B cell (primary cell): ENCODE measurements at places on chromosomes 4 and X. TPM values are rescaled to one million over a fixed set of nuclear protein-coding genes. Genes with fewer than 3 reads are reported as not detected.

DNA sequence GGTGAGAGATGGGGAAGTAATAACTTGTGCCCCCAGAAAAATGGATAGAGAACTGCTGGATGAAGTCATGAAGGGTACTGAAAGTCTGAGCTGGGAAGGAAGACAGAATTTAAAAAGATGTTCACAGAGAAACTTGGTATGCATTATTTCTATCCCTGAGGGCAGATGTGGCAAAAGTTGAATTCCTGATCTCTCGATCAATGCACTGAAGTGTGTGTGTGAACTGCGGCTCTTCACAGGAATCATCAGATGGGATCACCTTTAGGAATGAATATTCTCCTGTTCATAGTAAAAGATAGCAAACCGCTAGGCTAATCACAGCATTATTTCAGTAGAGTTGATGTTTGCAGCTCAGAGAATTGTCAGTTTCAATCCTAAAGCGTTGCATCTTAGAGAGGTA lies 86.4 kb downstream of the ELOVL6 start:
- H3K27ac ChIP-seq: no peak overlapping the region
- no peak for DNase-seq

Gene PASD1
- not detected in 2 replicates for polyA plus RNA-seq

Gene CT45A10
- polyA plus RNA-seq: not detected in 2 replicates

Gene CD38
- polyA plus RNA-seq: 12.9 and 22.2 TPM in 2 replicates

DNA sequence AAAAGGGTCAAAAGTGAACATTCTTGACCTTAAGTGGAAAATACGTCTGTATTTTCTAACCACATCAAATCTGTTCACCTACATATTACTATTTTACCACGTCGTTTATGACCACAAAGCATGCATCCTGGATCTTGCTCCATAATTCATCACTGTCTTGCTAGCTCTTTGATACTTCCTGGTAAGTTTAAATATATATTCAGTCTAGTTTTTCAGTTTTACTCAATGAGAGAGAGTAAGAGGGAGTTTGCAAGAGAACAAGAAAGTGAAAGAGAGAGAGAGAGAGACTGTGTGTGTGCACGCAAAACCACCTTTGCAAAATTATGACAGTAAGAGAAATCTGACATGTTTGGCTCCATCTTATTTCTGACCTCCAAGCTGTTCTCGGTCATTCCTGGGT lies 173.7 kb upstream of the GALNTL6 start:
- peak overlapping the region; percentile 30 for H3K4me3 ChIP-seq
- H3K27ac ChIP-seq: no peak overlapping the region
- DNase-seq: no peak
- no peaks in the 10 kb centered on the region for H3K27me3 ChIP-seq
- no peaks in the 10 kb centered on the region for H3K36me3 ChIP-seq

GRCh38 chr4:77209936-77210335 lies 52.9 kb downstream of the CCNG2 start:
- H3K27me3 ChIP-seq: no peaks in the 10 kb centered on the region
- H3K36me3 ChIP-seq: no peaks in the 10 kb centered on the region
- no peak overlapping the region for H3K27ac ChIP-seq
- no peak overlapping the region for H3K4me3 ChIP-seq
- DNase-seq: no peak

Gene NEIL3
- polyA plus RNA-seq: not detected in 2 replicates

- H3K36me3 ChIP-seq: no peaks in the 10 kb centered on the region
- H3K4me1 ChIP-seq: peaks cover 56% of the 10 kb centered on the region
- H3K27ac ChIP-seq: peak overlapping the region; percentile 83
- H3K4me3 ChIP-seq: no peak overlapping the region
Measured at GRCh38 chrX:71622576-71623450, 4.5 kb upstream of the CXCR3 start.

Gene ERCC6L
- 0.61 and 0.89 TPM in 2 replicates for polyA plus RNA-seq

Gene ITGB1BP2
- polyA plus RNA-seq: 1.9 and 2.2 TPM in 2 replicates

Gene CYBB
- polyA plus RNA-seq: 72.1 and 77.4 TPM in 2 replicates

Gene DOK7
- polyA plus RNA-seq: 14.2 and 24.8 TPM in 2 replicates

DNA sequence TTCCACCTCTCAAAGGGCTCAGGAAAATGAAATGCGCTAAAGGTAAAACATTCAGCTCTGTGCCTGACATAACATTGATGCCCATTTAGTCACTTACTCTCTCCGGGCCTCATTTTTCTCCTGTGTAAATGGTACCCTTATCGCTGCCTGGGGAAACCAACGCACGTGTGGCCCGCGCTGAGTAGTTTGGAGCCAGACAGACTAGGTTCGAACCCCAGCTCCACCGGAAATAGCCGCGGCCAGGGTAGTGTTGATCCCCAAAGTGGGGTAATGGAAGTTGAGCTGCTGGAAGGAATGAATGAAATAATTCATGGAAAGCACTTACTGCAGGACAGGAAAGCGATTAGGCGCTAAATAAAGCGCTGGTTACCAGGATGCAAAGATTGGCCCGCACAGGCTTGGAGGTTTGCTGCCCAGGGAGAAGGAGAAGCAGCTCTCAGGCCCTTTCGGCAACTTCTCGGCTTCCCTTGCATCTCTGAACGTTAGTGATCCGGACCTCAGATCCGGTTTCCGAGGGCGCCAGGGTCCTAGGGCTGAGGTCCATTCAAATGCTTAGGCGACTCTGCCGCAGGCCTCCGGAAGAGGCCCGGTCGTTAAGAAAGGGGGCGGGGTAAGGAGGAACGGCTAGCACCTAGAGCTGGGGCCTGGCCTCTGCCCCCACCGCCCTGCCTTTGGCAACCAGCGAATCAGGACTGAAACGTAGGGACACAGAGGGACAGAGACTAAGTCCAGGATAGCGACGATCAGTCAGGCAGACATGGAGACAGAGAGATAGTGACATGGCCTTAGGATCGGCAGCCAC lies 13.3 kb downstream of the NKX3-2 start:
- no peak overlapping the region for H3K27ac ChIP-seq
- no peak overlapping the region for H3K4me3 ChIP-seq
- no peaks in the 10 kb centered on the region for H3K36me3 ChIP-seq
- H3K27me3 ChIP-seq: no peaks in the 10 kb centered on the region
- DNase-seq: peak; percentile 37

Gene PPP1R2C
- polyA plus RNA-seq: 3.7 and 10.6 TPM in 2 replicates

GRCh38 chr4:123480706-123481418 lies 84.3 kb downstream of the SPRY1 start:
- no peak overlapping the region for H3K27ac ChIP-seq
- H3K27me3 ChIP-seq: no peaks in the 10 kb centered on the region
- no peak overlapping the region for H3K4me3 ChIP-seq
- DNase-seq: no peak

GRCh38 chr4:85738721-85739120 lies 263.8 kb downstream of the ARHGAP24 start:
- H3K36me3 ChIP-seq: peaks cover 11% of the 10 kb centered on the region
- no peak for DNase-seq
- no peak overlapping the region for H3K4me3 ChIP-seq
- no peak overlapping the region for H3K27ac ChIP-seq
- H3K27me3 ChIP-seq: no peaks in the 10 kb centered on the region

DNA sequence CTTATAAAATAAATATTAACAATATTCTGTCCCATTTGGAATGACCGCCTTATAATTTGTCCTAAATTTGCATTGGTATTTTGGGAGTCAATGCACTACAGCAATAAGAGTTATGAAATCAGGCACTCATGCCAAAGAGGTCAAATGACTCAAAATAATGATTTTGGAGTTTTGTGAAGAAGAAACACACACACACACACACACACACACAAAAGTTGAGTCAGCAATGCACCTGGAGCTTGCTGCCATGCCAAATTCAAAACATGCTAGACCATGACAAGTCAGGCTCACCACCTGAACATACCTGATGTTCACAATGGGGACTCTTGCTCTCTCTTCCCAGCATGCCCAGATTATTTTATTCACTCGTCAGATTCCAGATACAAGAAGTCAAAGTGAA lies 56.7 kb downstream of the PROM1 start:
- no peaks in the 10 kb centered on the region for H3K36me3 ChIP-seq
- peaks cover 2% of the 10 kb centered on the region for H3K27me3 ChIP-seq
- peaks cover 8% of the 10 kb centered on the region for H3K4me1 ChIP-seq
- DNase-seq: no peak
- H3K4me3 ChIP-seq: no peak overlapping the region
- no peak overlapping the region for H3K27ac ChIP-seq

Gene GYG2
- not detected in 2 replicates for polyA plus RNA-seq

DNA sequence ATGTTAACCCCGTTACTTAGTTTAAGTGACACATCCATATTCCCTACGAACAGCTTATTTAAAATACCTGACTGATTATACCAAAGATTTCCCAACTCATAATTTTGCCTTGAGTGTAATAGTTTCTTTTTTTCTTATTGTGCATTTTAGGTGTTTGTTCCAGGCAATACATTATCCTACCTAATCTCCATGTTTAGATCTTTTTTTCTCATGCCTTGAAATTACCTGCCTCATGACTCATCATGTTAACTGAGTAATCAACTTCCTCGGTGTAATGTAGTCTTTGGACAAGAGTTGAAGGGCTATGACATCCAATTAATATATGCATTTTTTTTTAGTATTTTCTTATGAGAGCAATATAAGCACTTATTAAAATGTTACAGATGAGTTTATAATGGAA lies 228.7 kb upstream of the ANKRD50 start:
- no peaks in the 10 kb centered on the region for H3K4me1 ChIP-seq
- DNase-seq: no peak
- no peak overlapping the region for H3K27ac ChIP-seq
- no peaks in the 10 kb centered on the region for H3K36me3 ChIP-seq
- no peak overlapping the region for H3K4me3 ChIP-seq

DNA sequence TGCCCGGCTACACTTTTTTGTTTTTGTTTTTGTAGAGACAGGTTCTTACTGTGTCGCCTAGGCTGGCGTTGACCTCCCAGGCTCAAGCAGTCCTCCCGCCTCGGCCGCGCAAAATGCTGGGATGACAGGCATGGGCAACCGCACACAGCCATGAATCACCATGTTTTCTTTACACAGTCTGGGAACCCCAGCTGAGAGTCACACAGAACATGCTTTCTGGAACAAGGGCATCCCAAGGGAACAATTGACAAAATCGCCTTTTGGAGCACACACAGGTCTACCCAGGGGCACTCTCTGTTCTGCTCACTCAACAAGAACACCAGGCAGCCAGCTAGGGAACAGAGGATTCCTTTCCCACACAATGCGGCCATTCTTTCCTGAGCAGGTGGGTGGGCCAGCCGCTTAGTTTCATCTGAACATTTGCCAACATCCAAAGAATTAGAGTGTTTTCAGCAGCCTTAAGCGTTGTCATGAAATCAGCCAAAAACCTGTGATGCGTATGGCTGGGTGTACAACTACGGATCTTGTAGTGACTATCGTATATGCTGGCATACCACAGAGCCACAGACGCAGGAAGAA lies 15.7 kb downstream of the PRKX start:
- H3K4me3 ChIP-seq: no peak overlapping the region
- DNase-seq: peak; percentile 11
- peaks cover 35% of the 10 kb centered on the region for H3K4me1 ChIP-seq
- H3K27ac ChIP-seq: peak overlapping the region; percentile 3
- no peaks in the 10 kb centered on the region for H3K27me3 ChIP-seq

GRCh38 chrX:136256026-136256425 lies 4.8 kb upstream of the MAP7D3 start:
- no peaks in the 10 kb centered on the region for H3K27me3 ChIP-seq
- H3K36me3 ChIP-seq: no peaks in the 10 kb centered on the region
- DNase-seq: no peak
- H3K4me1 ChIP-seq: no peaks in the 10 kb centered on the region
- H3K4me3 ChIP-seq: no peak overlapping the region
- no peak overlapping the region for H3K27ac ChIP-seq

Gene TEX13B
- not detected in 2 replicates for polyA plus RNA-seq

Gene FAM114A1
- 0.30 and 1.8 TPM in 2 replicates for polyA plus RNA-seq
